ENCODE measurements at places on chromosomes 5 and 9.

DNA sequence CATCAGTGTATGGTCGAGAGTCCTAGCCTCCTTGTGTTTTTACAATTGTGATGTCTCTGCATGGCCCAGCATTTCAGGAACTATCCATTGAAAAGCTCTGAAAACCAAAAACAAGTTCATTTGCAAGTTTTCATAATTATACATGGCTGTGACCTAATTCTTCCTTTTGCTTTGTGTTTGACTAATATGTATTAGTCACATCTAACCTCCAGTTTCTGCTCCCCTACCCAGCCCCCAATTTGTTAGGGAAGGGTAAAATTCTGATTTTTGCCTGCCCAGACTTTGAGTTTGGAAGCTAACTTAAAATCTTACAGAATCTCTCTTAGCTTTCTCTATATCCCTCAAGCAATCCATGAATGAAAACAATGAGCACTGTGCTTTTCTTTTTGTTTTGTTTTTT lies 128.2 kb upstream of the SEMA6A start:
- no peak for DNase-seq

DNA sequence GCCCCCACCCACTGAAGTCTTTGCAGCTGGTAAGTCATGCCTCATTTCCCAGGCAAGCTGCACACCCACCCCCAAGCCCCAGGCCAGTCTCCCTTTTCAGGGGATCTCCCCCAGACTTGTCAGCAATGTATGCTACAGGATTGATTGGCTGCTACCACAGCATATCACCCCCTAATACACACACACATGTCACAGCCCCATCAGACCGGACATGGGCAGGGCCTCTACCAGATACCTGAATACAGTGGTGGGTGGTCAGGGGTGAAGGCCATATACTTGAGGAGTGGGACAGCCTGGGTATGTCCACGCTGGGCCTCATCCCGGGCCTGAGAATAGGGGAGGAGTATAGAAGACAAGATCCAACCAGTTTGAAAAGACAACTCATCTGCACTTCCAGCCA lies 63.4 kb upstream of the ARAP3 start:
- no peak for DNase-seq

- no peak for DNase-seq
Measured at GRCh38 chr5:66842540-66842939, 246.3 kb downstream of the MAST4 start.

GRCh38 chr5:132779961-132780360 lies 2.9 kb upstream of the SEPTIN8 start:
- DNase-seq: no peak

GRCh38 chr9:91273853-91274552 lies 87.7 kb downstream of the AUH start:
- no peak for DNase-seq

DNA sequence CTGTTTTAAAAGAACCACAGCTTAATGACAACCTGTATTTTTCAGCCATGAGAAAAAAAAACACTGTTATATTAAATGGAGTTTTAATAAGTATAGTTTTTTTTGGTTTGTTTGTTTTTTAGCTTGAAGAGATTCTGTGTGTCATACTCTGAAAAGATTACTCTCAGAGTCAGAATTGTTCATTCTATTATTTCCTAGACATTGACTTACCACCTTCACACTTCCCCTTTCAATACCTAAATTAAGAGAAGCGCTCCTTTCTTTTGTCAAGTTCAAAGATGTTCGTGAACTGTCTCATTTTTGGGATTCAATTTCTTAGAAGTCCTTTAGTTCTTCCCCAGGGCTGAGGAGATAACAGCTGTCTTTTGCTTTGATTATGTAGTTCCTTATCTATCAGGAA lies 1201.6 kb upstream of the NUDT12 start:
- no peak for DNase-seq

GRCh38 chr5:10902145-10902544 lies 141.1 kb upstream of the DAP start:
- no peak for DNase-seq

GRCh38 chr5:165187815-165188214 lies 1682.4 kb downstream of the MAT2B start:
- no peak for DNase-seq

- DNase-seq: no peak
Measured at GRCh38 chr9:138052322-138052615, 174.7 kb downstream of the CACNA1B start.

- no peak for DNase-seq
Measured at GRCh38 chr9:137370865-137371520, 52.0 kb downstream of the EXD3 start.

GRCh38 chr9:98540476-98540875 lies 168.3 kb downstream of the GABBR2 start:
- DNase-seq: no peak

GRCh38 chr5:91182763-91183162 lies 200.4 kb downstream of the ARRDC3 start:
- DNase-seq: no peak

DNA sequence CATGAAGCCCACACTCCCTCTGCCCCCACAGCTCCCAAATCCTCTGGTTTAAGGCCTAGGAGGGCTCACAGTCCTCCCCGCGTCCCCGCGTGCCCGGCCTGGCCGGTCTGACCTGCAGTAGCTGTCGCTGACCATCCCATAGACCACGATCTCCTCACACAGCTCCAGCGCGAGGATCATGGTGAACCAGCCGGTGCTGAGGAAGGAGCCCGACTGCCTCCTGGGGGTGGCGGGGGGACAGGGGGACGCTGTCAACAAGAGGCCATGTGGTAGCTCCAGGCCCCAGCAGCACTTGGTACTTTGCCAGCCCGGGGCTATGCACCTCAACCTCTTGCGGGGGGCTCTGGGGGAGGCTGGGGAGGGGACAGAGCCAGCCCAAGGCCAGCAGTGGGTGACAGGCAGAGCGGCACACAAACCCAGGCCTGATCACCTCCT lies 7.0 kb downstream of the ST6GALNAC4 start:
- DNase-seq: no peak
